Psoas muscle (tissue), 8 donors: ENCODE measurements at places on chromosomes 1 and 21.

DNA sequence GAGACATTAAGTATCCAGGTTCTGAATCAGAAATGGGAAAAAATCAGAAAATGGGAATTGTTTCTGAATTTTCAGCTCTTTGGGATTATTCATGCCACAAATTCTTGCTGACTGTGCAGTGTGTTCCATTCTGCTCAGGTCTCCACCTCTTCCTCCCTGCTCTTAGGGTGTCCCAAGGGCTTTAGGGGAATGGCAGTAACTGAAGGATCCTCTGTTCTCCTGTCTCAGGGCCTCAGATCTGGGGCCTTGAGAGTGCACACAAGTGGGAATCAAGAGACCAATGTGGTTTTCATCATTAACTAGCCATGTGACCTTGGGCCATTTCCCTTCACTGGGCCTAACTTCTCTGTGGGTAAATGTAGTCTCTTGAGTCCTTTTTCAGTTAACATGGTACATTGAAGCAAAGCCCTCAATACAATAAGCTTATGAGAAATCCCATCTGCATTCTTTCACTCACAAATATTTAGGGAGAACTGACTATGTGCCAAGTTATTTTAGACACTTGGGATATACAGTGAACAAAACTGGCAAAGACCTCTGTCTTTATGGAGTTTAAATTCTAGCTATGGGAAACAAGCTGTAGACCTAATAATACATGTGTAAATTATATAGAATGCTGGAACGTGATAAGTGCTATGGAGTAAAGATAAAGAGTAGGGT is 75.7 kb upstream of the SPATA6 start:
- DNase-seq: no peak

GRCh38 chr1:6271554-6271953 is 10.7 kb upstream of the GPR153 start:
- no peak for DNase-seq

DNA sequence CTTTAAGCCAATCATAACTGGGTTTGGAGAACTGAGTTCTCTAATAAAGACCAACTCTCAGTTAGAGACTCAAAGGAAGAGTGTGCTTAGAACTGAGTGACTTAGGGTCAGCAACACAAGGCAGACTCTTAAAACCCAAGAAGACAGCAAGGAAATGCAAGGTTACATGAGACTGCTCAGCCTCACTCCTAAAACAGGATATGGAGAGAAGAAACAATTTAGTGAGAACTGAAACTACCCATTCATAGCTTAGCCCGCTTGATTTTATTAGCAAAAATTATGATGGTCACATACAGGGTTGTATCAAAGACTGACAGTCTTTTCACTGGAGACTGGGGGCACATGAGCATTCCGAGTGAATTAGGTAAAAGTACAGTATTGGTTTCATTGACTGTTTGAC is 78.9 kb upstream of the DMRTA2 start:
- DNase-seq: no peak

DNA sequence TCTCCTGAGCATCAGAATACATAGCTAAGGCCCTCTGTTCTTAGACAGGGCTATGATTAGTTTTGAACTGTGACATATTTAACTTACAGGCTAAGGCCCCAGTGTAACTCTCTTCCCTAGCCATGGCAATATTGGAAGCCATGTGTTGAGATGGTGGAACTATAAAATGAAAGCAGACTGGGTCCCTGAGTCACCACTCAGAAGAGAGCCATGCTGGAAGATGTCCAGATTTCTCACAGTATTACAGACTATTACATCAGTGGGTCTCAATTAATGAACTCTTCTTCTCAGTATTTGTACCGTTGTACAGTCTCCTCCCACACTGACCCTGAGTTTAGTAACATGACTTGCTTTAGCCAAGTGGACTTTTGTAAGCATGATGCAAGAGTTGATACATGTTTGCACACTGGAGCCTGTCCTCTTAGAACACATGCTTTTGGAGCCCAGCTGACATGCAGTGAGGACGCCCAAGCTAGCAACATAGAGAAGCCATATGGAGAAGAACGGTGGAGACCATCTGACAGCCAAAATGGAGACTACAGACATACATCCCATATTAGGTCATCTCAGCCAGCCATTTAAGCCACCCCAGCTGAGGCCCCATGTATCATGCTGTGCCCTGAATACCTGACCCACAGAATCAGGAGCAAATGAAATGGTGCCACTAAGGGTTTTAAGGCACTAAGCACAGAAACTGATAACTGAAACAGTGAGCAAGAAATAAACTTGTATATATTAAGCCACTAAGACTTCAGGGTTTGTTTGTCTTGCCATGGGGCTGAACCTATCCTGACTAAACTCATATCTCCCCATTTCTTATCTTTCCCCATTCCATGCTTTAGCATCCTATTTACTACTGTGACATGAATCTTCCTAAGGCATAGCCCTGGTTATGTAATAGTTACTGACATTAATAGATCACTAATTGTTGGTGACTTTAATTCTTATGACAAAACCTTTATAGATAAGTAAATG is 24.4 kb downstream of the TBX15 start:
- DNase-seq: peak; percentile 67

DNA sequence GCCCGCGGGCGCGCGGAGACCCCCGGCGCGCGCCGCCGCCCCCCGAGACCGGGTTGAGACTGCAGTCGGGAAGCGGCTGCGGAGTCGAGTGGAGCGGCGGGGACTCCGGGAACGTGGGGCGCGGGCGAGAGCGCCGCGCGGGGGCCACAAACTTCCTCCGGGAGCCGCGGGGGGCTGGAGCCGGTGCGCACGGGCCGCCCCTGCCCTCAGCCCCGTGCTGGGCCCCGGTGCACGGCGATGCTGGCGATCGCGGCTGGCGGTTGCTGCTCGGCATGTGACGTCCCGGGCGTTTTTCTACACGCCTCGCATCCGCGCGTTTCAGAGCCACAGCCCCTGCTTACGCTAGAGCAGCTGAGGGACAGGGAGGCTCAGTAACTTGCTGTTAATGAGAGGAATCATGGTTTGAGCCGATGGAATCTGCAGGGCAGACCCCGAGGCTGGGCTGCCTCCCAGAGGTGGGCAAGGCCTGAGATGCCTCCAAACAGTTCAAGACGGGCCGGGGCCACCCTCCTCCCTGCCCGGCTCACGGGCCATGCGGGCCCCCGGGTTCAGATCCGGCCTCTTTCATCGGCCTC is 520 bp downstream of the TMEM201 start:
- DNase-seq: no peak
